ENCODE measurements at places on chromosomes 12 and 14. TPM values are rescaled to one million over a fixed set of nuclear protein-coding genes. Genes with fewer than 3 reads are reported as not detected.

Gene MYH6
- 0.26 TPM for total RNA-seq

Gene SLCO1C1
- 1.0 TPM for total RNA-seq

Gene MPHOSPH9
- 42.5 TPM for total RNA-seq

Gene RNASE1
- 316 TPM for total RNA-seq

Gene KCNJ8
- total RNA-seq = 26.2 TPM

Gene KRT3
- total RNA-seq = not detected

Gene CCDC177
- total RNA-seq = not detected

DNA sequence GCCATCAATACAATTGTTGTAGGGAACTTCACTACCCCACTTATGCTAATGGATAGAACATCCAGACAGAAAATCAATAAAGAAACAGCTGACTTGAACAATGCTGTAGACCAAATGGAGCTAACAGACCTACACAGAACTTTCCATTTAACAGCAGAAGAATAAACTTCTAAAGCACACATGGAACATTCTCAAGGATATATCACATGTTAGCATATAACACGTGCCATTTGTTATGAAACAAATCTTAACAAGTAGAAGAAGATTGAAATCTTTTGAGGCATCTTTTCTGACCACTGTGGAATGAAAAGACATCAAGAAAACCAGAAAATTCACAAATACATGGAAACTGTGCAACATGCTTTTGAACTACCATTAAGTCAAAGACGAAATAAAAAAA, 62.5 kb upstream of the RNU6-8 start:
- no peaks in the 10 kb centered on the region for H3K36me3 ChIP-seq
- H3K27ac ChIP-seq = no peak overlapping the region
- no peak for DNase-seq

GRCh38 chr12:123151457-123152454, 866 bp upstream of the PITPNM2 start:
- DNase-seq = no peak
- H3K4me1 ChIP-seq = peaks cover 26% of the 10 kb centered on the region
- no peaks in the 10 kb centered on the region for H3K36me3 ChIP-seq

DNA sequence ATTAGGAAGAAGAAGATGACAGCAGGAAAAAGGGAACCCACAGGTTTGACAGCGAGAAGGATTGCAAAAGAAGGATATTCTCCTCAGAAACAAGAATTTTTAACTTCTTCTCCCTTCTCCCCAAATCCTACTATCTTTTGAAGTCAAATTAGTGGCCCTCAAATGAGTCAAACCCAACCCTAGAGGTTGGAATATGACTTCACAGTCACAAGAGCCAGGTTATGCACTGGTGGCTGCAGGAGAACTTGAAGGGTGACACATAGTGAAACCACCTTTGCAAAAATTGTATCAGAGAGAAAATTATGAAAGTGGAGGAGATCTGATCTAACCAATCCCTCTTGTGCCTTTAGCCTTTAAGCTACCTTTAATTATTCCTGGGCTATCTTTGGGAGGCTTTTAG, 386.2 kb upstream of the CCDC196 start:
- H3K4me1 ChIP-seq = no peaks in the 10 kb centered on the region
- H3K27ac ChIP-seq = no peak overlapping the region
- no peaks in the 10 kb centered on the region for H3K27me3 ChIP-seq

- no peak overlapping the region for H3K27ac ChIP-seq
- peaks cover 2% of the 10 kb centered on the region for H3K36me3 ChIP-seq
- no peak overlapping the region for H3K4me3 ChIP-seq
- DNase-seq = no peak
- H3K27me3 ChIP-seq = no peaks in the 10 kb centered on the region
Observed at GRCh38 chr12:19150273-19150900, 20.9 kb downstream of the PLEKHA5 start.

DNA sequence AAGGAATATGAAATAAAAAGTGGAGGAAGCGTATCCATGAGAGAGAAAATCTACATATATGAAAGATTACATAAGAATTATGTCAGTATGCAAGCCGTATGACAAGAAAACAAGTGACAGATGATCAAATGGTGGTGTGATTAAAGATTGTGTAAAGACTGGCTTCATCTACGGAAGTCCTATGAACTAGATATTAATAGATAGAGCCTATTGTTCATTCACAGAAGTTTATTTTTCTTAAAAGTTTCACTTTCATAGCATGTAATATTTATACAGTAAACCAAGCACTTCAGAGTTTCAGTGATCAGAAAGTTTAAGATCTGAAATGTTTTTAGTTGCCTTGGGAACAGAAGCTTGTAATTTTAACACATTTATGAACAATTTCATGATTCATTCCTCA, 84.5 kb downstream of the VRK1 start:
- H3K4me3 ChIP-seq = no peak overlapping the region
- no peaks in the 10 kb centered on the region for H3K36me3 ChIP-seq
- no peaks in the 10 kb centered on the region for H3K27me3 ChIP-seq

DNA sequence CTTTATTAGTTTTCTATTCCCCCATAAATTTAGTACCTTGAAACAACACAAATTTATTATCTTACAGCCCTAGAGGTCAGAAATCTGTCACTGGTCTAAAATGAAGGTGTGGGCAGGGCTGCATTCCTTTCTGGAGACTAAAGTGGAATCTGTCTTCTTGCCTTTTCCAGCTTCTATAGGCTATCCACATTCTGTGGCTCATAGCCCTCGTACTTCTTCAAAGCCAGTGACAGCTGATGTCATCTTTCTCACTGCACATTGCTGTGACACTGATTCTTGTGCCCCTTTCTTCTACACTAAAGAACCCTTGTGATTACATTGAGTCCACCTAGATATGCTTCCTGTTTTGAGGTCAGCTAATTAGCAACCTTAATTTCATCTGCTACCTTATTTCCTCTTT, 23.2 kb upstream of the DCN start:
- no peaks in the 10 kb centered on the region for H3K27me3 ChIP-seq
- H3K4me1 ChIP-seq = no peaks in the 10 kb centered on the region
- DNase-seq = no peak
- no peaks in the 10 kb centered on the region for H3K36me3 ChIP-seq
- H3K27ac ChIP-seq = no peak overlapping the region
- no peak overlapping the region for H3K4me3 ChIP-seq

DNA sequence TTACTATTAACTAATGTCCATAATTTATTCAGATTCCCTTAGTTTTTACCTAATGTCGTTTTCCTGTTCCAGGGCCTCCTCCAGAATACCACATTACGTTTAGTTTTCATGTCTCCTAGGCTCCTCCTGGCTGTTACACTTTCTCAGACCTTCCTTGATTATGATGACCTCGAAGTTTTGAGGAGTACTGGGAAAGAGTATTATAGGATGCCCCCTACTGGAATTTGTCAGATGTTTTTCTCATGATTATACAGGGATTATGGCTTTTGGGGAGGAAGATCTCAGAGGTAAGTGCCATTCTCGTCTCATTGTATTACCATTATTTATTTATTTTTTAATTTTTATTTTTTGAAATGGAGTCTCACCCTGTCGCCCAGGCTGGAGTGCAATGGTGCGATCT, 17.7 kb upstream of the C1S start:
- no peaks in the 10 kb centered on the region for H3K36me3 ChIP-seq
- no peak for DNase-seq

DNA sequence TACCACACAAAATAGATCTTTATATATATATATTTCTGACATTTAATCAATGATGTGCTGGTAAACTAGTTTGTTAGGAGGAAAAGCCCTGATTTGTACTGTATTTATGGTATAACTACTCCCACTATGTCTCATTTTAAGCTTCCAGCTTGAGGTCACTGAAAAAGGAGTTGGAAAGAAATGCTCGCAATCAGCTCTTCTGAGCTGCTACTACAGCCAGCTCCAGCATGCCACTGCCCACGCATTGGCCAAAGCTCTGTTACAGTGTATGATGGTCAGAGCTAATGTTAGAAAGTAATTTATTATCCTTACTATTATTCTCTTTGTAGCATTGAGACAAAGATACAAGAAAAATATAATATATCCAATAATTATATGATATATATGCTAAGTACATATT, 55.0 kb upstream of the PCED1B start:
- no peaks in the 10 kb centered on the region for H3K27me3 ChIP-seq
- no peaks in the 10 kb centered on the region for H3K4me1 ChIP-seq
- no peak overlapping the region for H3K27ac ChIP-seq

GRCh38 chr12:67876305-67876915, 112.8 kb upstream of the IFNG-AS1 start:
- no peaks in the 10 kb centered on the region for H3K36me3 ChIP-seq
- no peak overlapping the region for H3K4me3 ChIP-seq
- H3K4me1 ChIP-seq = no peaks in the 10 kb centered on the region
- no peaks in the 10 kb centered on the region for H3K27me3 ChIP-seq
- no peak for DNase-seq
- no peak overlapping the region for H3K27ac ChIP-seq

- no peaks in the 10 kb centered on the region for H3K36me3 ChIP-seq
- no peaks in the 10 kb centered on the region for H3K4me1 ChIP-seq
- H3K27me3 ChIP-seq = no peaks in the 10 kb centered on the region
- no peak for DNase-seq
Observed at GRCh38 chr12:88062474-88062873, 33.3 kb upstream of the C12orf50 start.

DNA sequence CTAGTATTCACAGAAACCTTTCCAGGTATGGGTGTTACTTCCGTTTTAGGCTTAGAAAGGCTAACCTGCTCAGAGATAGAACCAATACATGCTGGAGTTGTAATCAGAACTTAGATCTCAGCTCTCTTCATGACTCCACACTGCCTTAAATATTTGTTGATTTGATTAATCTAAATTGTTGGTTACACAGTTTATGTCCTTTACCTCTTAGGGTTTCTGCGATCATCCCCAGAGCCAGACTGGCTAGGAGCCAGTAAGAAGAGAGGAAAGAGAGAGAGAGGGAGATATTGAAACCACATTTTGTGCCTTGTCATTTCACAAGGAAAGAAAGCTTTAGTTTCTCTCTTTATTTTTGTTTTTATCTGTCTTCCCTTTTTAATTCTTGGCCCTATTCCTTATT, 16.8 kb upstream of the MGP start:
- H3K36me3 ChIP-seq = no peaks in the 10 kb centered on the region
- no peak overlapping the region for H3K4me3 ChIP-seq
- no peaks in the 10 kb centered on the region for H3K27me3 ChIP-seq
- H3K4me1 ChIP-seq = peaks cover 31% of the 10 kb centered on the region
- H3K27ac ChIP-seq = no peak overlapping the region

- no peak overlapping the region for H3K4me3 ChIP-seq
- no peaks in the 10 kb centered on the region for H3K36me3 ChIP-seq
- no peaks in the 10 kb centered on the region for H3K27me3 ChIP-seq
- peak overlapping the region; percentile 86 for H3K27ac ChIP-seq
- no peak for DNase-seq
Observed at GRCh38 chr12:754473-754820, 2.1 kb downstream of the WNK1 start.

DNA sequence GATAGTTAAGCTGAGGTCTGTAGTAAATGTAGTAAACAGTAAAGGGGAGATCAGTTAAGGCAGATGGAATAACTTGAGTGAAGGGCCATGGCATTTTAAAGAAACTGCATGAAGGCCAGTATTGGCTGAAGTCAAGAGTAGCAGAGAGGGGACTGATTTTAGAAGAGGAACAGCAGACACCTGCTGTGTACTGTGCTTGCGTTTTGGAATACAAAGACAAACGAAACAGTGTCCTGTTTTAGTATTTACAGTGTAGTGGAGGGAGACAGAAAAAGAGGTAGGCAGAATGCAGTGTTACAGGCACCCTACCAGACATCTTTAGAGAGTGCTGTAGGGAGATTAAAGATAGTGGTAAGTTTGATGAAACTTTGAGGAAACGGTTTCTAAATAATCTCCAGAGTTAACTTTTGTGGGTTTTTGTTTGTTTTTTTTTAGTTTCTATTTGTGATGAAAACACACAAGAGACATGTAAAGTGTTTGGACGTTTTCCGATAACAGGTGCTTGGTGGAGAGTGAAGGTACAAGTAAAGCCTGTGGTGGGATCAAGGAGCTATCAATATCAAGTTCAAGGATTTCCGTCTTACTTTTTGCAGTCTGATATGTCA, 2.1 kb downstream of the HELB start:
- no peaks in the 10 kb centered on the region for H3K36me3 ChIP-seq
- DNase-seq = no peak
- no peak overlapping the region for H3K4me3 ChIP-seq
- no peak overlapping the region for H3K27ac ChIP-seq

DNA sequence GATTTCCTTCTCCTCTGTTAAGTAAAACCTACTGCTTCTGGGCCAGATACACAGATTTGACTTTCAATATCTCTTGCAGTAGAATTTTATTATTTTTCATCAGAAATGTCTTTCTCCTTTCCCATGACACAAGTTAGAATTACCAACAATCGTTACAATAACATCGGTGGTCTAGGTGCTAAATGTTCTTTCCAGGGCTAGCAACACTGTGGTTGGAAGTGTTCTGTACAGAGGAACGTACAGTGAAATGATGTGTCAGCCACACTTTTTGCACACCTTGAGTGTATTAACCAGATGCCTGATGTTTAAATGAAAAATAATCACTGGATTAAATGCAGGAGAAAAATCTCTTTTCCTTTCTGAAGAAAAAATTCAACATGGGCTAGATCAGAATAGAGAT, 27.7 kb upstream of the KLRD1 start:
- H3K27ac ChIP-seq = no peak overlapping the region
- no peak overlapping the region for H3K4me3 ChIP-seq
- DNase-seq = no peak
- H3K36me3 ChIP-seq = no peaks in the 10 kb centered on the region
- H3K27me3 ChIP-seq = no peaks in the 10 kb centered on the region

GRCh38 chr12:9114946-9115345, 773 bp downstream of the A2M start:
- H3K4me1 ChIP-seq = no peaks in the 10 kb centered on the region
- no peak overlapping the region for H3K4me3 ChIP-seq
- no peaks in the 10 kb centered on the region for H3K27me3 ChIP-seq
- no peak overlapping the region for H3K27ac ChIP-seq

- H3K4me3 ChIP-seq = no peak overlapping the region
- H3K27ac ChIP-seq = no peak overlapping the region
- H3K36me3 ChIP-seq = no peaks in the 10 kb centered on the region
- DNase-seq = no peak
- no peaks in the 10 kb centered on the region for H3K27me3 ChIP-seq
- H3K4me1 ChIP-seq = peaks cover 26% of the 10 kb centered on the region
Observed at GRCh38 chr14:103858063-103858781, 10.8 kb upstream of the PPP1R13B start.

DNA sequence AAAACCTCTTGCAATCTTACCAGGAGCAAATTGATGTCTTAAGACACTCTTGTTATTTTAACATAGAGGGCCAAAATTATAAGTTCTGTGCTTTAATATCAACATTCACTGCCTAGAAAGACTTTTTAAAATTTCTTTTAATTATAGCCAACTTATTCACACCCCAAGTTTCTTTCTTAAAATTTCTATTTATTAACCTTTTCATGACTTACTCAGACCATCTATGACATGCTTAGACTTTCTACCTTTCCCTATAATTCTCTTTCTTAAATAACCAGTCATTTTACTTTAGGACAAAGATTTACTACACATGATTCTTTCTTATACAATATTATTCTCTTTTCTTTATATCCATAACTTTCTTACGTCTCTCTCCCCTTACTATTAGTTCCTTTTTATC, 220.4 kb downstream of the NUBPL start:
- H3K4me3 ChIP-seq = no peak overlapping the region
- H3K27ac ChIP-seq = no peak overlapping the region
- H3K4me1 ChIP-seq = no peaks in the 10 kb centered on the region
- DNase-seq = no peak
- H3K36me3 ChIP-seq = no peaks in the 10 kb centered on the region

Measured in body of pancreas (tissue), 4 donors.